ENCODE measurements at places on chromosomes 5 and 9.

DNA sequence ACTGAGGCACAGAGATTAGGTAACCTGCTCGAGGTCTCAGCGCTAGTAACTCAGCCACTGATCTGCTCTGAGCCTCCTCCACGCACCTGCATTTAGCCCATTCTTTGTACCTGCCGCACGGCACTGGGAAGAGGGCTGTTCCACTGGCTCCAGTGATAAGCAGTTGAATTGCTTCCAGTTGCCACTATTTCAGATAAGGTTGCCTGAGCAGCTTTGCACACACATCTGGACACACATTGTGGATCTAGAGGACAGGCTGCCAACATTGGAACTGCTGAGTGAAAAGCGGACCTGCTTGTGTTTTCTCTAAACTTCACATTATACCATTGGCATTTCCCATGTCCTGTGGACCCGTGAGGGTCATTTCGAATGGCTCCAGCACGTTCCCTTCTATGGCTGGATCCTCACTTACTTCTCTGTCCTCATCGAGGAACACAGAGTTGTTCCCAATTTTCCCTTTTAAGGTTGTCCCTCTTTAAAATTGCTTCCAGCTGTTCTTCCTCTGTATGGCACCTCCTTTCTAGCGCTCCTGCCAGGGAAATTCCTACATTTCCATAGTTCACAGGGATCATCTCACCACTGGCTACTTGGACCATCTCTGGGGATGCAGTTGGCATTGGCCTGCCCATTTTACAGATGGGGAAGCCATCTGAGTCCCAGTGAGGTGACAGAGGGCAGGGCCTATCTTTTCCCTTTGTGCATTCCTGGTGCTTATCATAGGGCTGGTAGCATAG is 45.9 kb upstream of the RPL26L1 start:
- DNase-seq = no peak

DNA sequence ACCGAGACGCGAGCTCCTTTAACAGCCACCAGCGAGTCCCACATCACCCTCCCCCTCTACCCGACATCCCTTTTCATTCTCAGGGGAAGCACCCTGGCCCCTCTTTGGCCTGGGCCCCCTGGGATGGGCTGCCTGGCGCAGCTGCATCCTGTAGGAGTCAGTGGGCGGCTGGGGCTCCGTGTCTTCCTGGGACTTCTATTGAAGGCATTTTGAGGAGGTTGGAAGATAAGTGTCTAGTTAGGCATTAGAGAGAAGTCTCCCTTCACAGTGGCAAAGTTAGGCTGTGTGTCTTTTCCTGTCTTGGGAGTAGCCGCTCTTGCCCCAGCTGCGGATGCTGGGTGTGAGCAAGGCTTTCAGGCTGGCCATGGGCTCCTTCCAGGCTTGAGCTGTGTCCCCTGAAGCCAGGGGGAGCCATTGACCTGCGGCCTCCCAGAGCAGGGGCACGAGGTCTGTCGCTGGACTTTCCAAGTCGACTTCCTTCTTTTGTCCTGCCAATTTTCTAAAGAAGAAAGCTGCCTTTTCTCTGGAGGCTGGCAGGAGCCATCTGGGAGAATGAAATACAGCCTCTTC is 18.6 kb upstream of the NKD2 start:
- DNase-seq = no peak

- no peak for DNase-seq
These were observed 430 bp upstream of the MSH3 start for GRCh38 chr5:80654054-80654390.

GRCh38 chr5:153562189-153562588 is 71.7 kb downstream of the GRIA1 start:
- peak; percentile 65 for DNase-seq

DNA sequence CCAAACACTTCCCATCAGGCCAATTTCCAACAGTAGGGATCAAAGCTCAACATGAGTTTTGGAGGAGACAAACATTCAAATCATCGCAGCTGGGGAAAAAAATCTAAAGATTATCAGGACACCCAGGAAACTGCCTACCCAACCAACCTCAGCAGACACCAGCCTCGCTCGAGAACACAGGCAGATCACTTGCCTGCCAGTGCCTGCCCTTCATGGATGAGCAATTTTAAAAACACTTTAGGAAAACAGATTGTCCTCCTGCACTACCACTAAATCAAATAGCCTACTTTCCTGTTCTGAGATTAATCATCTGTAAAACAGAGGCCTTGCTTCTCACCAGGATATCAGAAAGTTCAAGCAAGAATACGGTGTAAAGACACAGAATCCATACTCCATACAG is 14.7 kb upstream of the TMEM174 start:
- DNase-seq = no peak

DNA sequence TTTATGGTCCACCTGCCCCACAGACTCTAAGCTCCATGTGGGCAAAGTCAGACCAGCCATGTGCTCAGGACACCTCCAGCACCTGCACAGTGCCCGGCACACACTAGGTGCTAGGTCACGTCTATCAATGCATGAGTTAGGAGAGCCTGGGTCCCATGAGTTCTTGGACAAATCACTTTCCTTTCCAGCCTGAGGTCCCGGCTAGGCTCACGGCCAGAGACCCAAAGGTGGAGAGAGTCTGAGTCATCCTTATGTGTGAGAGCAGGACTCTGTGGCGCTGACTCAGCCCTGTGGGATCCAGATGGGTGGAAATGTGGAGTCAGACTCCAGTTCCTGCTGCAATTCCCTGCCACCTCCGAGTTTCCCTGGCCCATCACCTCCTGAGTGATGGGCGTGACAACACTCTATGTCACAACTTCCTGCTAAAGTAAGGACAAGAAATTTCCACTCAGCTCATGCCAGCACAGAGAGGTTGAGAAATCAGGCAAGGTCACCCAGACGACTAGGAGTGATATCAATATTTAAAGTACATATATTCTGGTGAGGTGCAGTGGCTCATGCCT is 2.5 kb upstream of the ST6GALNAC4 start:
- peak; percentile 94 for DNase-seq

GRCh38 chr5:111299067-111299481 is 74.9 kb downstream of the CAMK4 start:
- DNase-seq = no peak

GRCh38 chr5:127863610-127864395 is 160.6 kb downstream of the CCDC192 start:
- no peak for DNase-seq

Data from AG08395 (cell line).